ENCODE measurements at places on chromosomes 16 and 17.

- no peak for DNase-seq
Observed at GRCh38 chr17:2380226-2380922, 20.5 kb downstream of the MNT start.

DNA sequence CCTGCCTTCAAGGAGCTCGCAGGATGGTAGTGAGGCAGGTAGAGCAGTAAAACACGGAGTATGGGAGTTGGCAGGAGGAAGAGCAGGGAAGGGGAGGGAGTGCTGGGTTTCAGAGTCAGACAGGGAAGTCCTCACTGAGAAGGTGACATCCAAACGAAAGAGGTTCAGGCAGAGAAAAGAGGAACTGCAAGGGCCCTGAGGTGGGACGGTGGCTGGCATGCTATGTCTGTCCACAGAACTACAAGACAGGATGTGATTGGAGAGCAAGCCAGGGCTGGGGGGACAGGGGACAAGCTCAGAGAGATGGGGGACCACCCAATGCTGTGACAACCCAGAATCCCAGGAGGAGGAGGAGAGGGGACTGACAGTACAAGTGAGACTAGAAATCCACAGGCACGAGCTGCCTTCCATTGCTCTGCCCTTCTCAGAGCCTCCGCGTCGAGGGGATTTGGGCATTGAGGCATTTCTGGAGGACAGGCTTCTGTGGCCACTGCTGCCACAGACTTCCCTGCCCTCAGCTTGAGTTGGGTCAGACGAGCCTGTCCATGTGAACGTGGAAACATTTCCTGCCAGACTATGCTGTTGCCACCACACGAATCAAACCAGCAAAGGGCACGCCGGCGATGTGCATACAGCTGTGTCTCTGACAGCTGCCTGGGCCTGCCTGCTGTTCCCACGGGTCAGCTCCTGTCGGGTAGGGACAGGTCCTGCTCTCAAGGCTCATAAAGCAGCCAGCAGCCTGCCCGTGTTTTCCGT, 100.1 kb downstream of the RAB11FIP4 start:
- DNase-seq = no peak

GRCh38 chr16:11213373-11213772, 42.6 kb downstream of the SOCS1 start:
- DNase-seq = no peak

- DNase-seq = no peak
Observed at GRCh38 chr16:66154801-66155200, 211.7 kb upstream of the CDH5 start.

DNA sequence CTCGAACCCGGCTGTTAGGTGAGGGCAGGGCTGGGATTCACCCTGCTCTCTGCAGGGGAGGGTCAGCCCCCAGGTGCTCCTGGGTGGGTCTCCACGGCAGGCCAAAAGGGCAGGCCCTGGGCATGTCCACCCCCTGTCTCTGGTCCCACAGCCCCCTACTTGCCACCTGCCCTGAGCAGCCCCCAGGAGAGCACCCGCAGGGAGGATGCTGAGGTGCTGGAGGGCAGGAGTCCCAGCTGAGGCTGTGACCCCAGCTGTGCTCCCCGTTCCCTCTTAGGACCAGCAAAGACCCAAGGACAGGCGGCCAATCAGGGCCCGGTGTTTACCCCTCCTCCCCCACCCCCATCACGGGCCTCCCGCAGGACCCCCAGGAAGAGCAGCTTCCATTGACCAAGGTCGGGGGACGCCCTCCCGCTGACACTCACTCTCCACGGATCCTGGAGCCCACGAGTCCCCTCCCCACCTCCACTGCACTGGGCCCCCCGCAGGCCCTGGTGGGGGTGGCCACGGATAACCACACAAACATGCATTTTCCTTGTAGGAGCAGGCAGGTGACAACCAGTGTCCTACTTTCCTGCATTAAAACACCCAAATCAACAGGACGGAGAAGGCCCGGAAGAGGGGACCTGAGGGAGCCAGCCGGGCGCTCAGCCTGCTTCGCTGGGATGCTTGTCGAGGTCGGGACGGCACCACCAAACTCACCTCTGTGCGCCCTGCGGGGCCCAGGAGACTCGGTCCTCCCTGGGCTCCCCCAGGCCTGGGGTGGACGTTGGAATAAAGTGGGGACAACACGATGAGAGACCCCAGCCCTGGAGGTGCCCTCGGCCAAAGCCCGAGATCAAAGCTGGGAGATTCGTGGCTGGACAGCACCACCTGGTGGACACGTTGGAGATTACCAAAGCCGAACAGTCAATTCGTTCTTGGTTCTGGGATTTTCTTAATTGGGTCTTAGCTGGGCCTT, 22.5 kb upstream of the ENPP7 start:
- peak; percentile 55 for DNase-seq

DNA sequence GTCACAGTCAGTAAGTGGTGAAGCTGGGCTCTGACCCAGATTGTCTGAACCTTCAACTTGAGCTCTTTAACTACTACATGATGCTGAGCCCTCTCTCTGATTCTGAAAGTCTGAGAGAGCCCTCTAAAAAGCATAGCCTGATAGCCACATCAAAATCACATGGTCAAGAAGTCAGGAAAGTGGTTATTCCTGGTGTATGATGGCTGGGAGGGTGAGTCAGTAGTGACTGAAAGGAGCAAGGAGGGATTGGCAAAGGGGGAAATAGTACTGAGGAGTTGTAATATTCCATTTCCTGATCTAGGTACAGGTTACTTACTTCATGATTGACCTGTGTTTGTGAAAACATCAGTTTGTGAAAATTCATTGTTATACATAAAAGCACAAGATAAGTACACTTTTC, 89.1 kb downstream of the SSH2 start:
- DNase-seq = no peak

DNA sequence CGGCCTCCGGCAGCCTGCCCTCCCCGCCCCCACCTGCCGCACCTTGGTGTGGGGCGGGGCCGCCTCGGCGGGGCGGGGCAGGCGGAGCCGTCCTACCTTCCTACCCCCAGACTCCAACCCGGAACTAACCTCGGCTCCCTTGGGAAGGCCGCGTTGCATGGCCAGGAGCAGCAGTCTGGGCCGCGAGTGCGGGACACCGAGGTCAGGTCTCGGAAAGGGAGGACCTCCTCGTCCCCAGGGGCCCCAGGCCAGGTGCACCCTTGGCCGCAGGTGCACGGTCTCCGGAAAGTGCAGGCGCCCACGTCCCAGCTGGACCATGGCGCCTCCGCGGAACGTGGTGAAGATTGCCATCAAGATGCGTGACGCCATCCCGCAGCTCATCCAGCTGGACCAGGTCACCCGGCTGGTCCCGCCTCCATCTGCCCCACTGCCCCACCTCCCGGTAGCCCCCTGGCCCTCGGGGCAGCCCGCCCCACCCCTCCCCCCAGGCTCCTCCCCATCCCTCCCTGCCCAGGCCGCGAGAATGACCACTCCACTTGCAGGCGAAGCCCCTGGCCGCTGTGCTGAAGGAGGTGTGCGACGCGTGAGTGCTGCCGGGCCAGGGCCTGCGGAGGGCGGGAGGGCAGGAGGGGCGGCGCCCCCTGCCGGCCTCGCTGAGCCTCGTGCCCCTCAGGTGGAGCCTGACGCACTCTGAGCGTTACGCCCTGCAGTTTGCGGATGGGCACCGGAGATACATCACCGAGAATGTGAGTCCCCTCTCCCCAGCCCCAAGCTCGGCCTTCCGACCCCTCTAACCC, at the start of gene ELMO3:
ELMO3 (plus strand) TSS at position 121 of the 797 bp plus-strand sequence; CDS start at position 317, 196 bp downstream.
- no peak for DNase-seq

- no peak for DNase-seq
Observed at GRCh38 chr17:79246225-79247190, 171.9 kb downstream of the ENGASE start.

DNA sequence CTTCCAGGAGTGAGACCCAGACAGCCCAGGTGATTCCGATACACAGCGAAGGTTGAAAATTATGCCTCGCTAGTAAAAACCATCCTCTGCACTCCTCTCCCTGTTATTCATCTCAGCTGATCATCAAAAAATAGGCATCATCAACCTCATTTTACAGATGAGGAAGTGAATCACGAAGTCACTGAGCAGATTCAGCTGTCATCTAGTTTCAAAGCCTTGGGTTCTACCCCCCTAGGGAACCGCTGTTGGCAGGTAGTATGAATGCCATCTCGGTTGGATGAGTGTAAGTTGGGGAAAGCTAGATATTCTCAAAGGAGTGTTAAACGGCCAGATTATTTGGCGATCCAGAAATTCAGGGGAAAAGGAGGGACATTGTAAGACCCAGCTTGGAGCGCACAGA, 2.0 kb downstream of the CRYM start:
- no peak for DNase-seq

DNA sequence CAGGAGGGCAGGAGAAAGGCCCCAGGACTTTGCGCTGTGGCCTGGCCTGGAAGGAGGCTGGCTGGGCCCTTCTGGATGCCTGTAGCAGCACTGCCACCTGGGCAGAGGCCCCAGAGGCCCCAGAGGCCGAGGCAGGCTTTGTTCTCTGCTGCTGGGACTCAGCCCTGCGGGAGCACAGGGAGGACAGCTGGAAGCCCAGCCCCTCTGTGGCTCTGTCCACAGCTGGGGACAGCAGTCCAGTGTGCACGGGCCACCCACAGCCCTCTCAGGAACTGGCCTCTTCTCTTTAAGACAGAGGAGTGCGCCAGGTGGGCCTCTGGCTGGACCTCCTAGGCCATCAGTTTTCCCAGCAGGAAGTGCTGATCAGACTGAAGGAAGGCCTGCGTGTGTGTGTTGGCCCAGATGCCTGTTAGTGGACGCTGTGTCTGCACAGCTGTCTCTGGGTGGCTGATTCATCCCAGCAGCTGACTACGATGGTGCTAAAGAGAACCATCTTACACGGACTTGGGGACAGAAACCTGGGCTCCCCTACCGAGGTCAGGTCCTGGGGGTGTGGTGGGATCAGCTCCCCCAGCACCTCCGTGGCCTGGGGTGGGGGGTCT, 26.9 kb upstream of the ZNF750 start:
- DNase-seq = no peak

- DNase-seq = no peak
Observed at GRCh38 chr17:42553161-42553818, 567 bp downstream of the HSD17B1 start.

DNA sequence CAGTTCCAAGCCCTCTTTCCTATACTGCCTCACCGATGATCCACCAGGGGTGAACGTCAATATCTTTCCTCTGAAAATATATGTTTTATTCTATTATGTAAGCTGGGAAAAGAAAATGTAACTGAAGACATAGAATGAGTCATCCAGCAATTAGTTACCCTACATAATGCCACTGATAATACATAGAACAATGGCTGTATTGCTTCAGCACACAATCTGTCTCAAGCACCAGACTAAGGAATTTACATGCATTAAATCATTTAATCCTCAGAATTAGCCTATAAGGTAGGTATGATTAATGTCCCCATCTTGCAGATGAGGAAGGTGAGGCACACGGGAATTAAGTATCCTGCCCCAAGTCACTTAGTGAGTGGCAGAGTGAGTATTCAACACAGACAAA, 472.8 kb downstream of the TOX3 start:
- no peak for DNase-seq

- DNase-seq = no peak
Observed at GRCh38 chr17:57356719-57357391, 100.5 kb downstream of the MSI2 start.

Measured in stimulated activated CD4-positive, alpha-beta T cell treated with anti-CD3 and anti-CD28 coated beads, Interleukin-4, amount 100 ng/mL, for 48 hours (primary cell).